ENCODE measurements at places on chromosomes 12 and 14.

GRCh38 chr14:79580414-79580813 lies 630.9 kb downstream of the DIO2 start:
- DNase-seq, result no peak

DNA sequence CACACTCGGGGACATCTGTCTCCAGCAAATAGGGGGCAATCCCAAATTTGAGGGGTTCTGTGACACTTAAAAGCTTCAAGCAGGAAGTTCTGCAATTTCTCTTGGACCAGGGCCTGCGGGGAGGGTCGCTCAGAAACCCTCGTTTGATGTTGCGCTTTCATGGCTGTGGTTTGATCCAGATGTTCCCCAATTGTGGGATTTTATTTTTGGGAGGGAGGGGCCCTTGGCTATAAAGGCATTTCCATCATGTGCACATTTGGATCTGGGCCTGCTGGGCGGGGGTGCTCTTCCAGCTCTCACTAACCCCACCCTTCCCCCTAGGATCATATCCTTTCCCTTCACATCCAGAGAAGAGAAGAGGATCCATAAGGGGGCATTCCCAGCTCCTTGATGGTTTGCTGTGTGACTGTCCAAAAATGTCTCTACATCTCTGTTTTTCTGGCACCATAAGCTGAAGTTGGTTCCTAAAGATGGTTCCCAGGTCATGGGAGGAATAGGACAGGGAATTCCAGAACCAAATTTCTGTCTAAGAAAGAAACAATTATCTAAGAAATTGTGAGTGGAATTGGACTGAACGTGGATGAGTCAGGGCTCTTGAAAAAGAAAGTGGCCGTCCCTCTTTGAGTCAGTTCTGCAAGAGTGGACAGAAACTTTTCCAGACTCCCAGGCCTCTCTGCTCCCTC lies 47.2 kb downstream of the SMUG1 start:
- no peak for DNase-seq

GRCh38 chr12:96824838-96825236 lies 82.2 kb upstream of the NEDD1 start:
- no peak for DNase-seq

- DNase-seq, result no peak
Observed at GRCh38 chr14:104390941-104391901, 188.3 kb upstream of the C14orf180 start.

DNA sequence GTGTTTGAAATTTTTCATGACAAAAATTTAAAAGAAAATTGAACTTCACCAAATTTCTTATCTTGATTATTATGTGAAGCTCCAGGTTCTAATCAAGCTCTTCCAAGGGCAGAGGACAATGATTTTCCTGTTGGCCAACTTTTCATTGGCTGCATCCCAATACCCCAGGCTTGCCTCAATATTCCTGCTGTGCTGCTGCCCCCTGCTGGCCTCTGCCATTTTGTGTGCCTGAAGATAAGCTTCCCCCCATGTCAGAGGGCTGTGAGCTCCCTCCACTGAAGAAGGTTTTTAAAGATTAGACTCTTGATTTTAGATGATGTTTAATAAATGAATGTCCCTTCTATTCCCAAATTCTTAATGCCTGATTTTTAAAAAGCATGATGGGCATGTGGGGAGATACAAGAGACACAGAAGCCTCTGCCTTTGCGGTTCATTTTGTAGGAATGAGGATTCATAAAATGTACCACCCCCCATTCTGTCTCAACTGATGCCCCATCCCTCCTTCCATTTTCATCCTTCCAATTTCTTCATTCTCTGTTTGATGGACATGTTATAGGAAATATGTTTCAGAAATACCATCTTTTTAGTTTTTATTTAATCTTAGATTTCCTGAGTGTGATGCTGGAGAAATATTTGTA lies 76.7 kb upstream of the RGS6 start:
- peak; percentile 47 for DNase-seq

- DNase-seq, result no peak
Observed at GRCh38 chr12:4089121-4089606, 184.4 kb upstream of the CCND2 start.

All from stimulated activated CD4-positive, alpha-beta T cell treated with anti-CD3 and anti-CD28 coated beads, Interleukin-4, amount 100 ng/mL, for 24 hours (primary cell).